Activated T-cell treated with anti-CD3 and anti-CD28 coated beads, Interleukin-2, amount 50 U/mL, for 72 hours (primary cell): ENCODE measurements at places on chromosomes 5 and 9.

- no peaks in the 10 kb centered on the region for H3K36me3 ChIP-seq
- no peaks in the 10 kb centered on the region for H3K4me1 ChIP-seq
- no peak for DNase-seq
- no peak overlapping the region for H3K4me3 ChIP-seq
- peaks cover 19% of the 10 kb centered on the region for H3K27me3 ChIP-seq
Measured at GRCh38 chr5:115702025-115702424, 76.2 kb upstream of the TMED7 start.

- H3K27ac ChIP-seq, result no peak overlapping the region
- no peak overlapping the region for H3K4me3 ChIP-seq
- no peaks in the 10 kb centered on the region for H3K4me1 ChIP-seq
- DNase-seq, result no peak
- peaks cover 13% of the 10 kb centered on the region for H3K27me3 ChIP-seq
- H3K36me3 ChIP-seq, result no peaks in the 10 kb centered on the region
Measured at GRCh38 chr5:116778032-116778431, 203.4 kb upstream of the SEMA6A start.

DNA sequence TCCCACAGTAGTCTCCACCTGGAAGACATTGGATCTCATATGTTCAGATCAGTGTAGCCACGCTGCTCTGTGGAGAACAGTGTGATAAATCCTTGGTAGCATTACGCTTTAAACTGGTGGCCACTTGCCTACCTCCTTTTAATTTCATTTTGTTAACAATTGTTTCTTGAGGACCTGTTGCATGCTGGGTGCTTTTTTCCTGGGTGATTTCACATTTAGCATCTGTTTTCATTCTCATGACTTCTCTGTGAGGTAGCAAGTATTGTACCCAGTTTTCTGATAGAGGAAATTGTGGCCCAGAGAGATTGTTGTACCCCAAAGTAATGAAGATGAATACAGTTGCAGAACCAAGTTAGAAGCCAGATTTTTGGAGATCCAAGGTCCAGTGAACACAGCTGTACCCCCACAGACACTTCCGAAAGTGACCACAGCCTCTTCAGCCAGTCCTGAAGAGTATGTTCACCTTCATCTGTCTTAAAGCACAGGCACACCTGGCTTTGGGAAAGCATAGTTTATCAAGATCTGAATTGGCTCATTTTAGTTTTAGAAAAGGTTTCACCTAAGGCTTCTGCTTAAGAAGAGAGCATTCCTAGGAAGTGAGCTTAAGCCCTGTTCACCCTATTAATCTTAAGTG is 75.2 kb downstream of the F2RL2 start:
- no peak for DNase-seq
- no peaks in the 10 kb centered on the region for H3K27me3 ChIP-seq
- peaks cover 69% of the 10 kb centered on the region for H3K4me1 ChIP-seq
- peak overlapping the region; percentile 97 for H3K27ac ChIP-seq
- H3K36me3 ChIP-seq, result no peaks in the 10 kb centered on the region
- peak overlapping the region; percentile 77 for H3K4me3 ChIP-seq

GRCh38 chr5:15388866-15389265 is 111.1 kb upstream of the FBXL7 start:
- no peak overlapping the region for H3K27ac ChIP-seq
- H3K4me3 ChIP-seq, result no peak overlapping the region
- no peaks in the 10 kb centered on the region for H3K4me1 ChIP-seq
- H3K36me3 ChIP-seq, result no peaks in the 10 kb centered on the region
- DNase-seq, result no peak

DNA sequence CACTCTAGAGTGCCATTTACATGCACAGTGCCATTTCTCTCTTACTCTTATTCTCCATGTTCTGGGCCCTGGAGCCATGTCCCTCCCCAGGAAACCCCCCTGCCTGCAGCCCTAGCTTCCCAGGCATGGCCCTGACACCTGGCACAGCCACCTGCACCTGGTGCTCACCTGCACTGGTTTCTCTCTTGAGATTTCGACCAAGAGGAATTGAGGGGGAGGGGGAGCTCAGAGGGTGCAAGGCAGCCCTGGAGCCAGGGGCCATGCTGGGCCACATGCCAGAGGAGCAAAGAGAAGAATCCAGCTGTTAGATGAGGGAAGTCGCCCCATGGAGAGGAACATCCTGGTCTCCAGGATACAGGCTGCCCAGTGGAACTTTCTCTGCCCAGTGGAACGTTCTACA is 65.0 kb upstream of the RAPGEF1 start:
- no peaks in the 10 kb centered on the region for H3K36me3 ChIP-seq
- no peak overlapping the region for H3K4me3 ChIP-seq
- H3K4me1 ChIP-seq, result no peaks in the 10 kb centered on the region
- no peak for DNase-seq
- H3K27me3 ChIP-seq, result peaks cover 52% of the 10 kb centered on the region
- H3K27ac ChIP-seq, result no peak overlapping the region

GRCh38 chr5:181099602-181100086 is 31.3 kb downstream of the OR2V1 start:
- no peak for DNase-seq
- peaks cover 16% of the 10 kb centered on the region for H3K4me1 ChIP-seq
- no peak overlapping the region for H3K27ac ChIP-seq
- peaks cover 3% of the 10 kb centered on the region for H3K36me3 ChIP-seq
- H3K4me3 ChIP-seq, result no peak overlapping the region

- DNase-seq, result no peak
- H3K27ac ChIP-seq, result no peak overlapping the region
- no peak overlapping the region for H3K4me3 ChIP-seq
- peaks cover 16% of the 10 kb centered on the region for H3K4me1 ChIP-seq
- no peaks in the 10 kb centered on the region for H3K27me3 ChIP-seq
- no peaks in the 10 kb centered on the region for H3K36me3 ChIP-seq
Measured at GRCh38 chr5:149302641-149303040, 31.0 kb downstream of the AFAP1L1 start.

GRCh38 chr9:135230386-135230765 is 142.9 kb downstream of the OLFM1 start:
- H3K4me1 ChIP-seq, result no peaks in the 10 kb centered on the region
- no peak overlapping the region for H3K4me3 ChIP-seq
- peaks cover 2% of the 10 kb centered on the region for H3K27me3 ChIP-seq
- H3K36me3 ChIP-seq, result no peaks in the 10 kb centered on the region
- no peak for DNase-seq
- H3K27ac ChIP-seq, result no peak overlapping the region

GRCh38 chr5:170451747-170452365 is 52.0 kb upstream of the KCNIP1 start:
- peaks cover 2% of the 10 kb centered on the region for H3K36me3 ChIP-seq
- H3K4me3 ChIP-seq, result no peak overlapping the region
- H3K4me1 ChIP-seq, result no peaks in the 10 kb centered on the region
